Pancreas (tissue), 10 donors: ENCODE measurements at places on chromosomes 12 and 14.
A peak's percentile ranks its signal among the peaks of the same experiment; 100 is the strongest.

GRCh38 chr12:81330480-81330879 is 252.6 kb downstream of the ACSS3 start:
- no peak for DNase-seq

- DNase-seq: no peak
Observed at GRCh38 chr12:45296046-45296586, 80.2 kb downstream of the ANO6 start.

- DNase-seq: no peak
Observed at GRCh38 chr12:108199106-108199505, 70.0 kb downstream of the WSCD2 start.

GRCh38 chr12:105855361-105856047 is 283.2 kb downstream of the NUAK1 start:
- no peak for DNase-seq

DNA sequence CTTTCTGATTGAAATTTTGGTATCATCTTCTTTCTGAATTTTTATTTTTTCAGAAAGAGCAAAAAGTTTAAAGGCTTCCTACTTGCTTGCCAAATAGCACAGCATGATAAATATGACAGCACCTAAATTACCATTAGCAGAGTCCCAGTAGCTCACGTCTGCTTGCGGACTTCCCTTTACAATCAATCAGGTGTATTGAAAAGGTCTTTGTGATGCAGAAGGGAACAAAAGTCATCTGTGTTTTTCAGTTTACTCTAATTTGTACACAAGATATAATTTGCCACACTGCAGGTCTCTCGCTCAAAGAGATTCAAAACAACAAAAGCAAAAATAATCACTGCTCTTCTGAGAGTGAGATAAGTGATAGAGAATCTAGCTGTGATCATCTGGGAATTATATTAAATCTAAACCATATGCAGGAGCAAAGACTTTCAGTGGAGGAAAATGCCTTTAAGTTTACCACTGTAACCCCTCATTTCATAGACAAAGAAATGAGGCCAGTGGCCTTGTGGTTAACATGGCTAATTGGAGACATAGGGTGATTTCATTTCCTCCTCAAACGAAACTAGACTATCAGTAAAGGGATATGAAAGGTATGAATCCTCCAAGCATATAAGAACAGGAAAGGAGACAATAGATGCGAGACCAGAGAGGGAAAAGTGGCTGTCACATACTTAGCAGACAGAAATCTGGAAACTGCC is 240.8 kb upstream of the TMPO start:
- DNase-seq: no peak

- no peak for DNase-seq
Observed at GRCh38 chr12:121753844-121754264, 39.6 kb downstream of the RHOF start.

DNA sequence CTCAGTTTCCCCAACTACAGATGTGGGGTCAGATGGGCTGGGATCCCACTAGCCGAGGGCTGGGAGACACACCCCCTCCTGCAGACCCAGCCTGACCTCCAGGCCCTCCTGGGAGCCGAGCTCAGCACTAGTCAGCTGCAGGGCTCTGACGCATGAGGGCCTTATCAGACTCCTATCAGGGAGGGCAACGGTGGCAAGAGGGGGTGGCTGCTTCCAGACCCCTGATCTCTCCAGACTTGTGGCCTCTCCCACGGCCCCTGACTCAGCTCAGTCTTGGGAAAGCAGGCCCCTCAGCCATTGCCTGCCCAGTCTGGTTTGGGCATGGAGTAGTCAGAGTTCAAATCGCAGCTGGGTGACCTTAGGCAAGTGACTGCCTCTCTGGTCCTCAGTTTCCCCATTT is 2.5 kb downstream of the RASAL1 start:
- DNase-seq: no peak

DNA sequence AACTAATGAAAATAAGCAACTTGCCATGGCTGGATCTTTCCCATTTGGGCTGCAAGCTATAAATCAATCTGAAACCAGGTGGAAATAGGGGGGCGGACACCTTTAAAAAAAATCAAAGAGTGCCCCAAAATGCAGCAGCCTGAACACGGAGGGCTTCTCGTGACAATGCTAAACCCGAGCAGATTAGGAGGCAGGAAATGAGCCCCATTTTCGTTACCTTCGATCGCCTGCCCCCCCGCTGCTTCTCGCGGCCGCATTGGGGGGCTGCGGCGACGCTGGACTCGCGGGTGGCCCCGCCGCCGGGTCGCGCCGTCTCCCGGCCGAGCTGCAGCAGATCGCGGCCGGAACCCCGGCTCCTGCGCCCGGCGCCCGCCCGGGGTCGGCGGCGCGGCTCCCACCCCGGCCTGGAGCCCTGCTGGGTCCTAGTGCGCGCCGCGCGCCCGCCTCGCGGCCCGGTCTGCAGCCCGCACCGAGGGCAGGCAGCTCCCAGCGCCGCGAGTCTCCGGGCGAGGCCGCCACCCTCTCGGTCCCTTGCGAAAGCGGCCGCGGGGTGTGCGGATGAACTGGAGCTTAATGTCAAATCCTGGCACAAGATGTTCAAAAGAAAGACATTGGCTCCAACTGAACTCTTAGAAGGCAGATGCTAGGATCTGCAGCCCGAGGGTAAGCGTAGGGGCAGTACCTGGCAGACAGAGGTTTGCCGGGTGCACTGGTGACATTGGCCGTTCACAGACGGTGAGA is 201.9 kb upstream of the FOXN3 start:
- DNase-seq: peak; percentile 74

- peak; percentile 31 for DNase-seq
Observed at GRCh38 chr12:105862163-105862821, 276.5 kb downstream of the NUAK1 start.

- DNase-seq: no peak
Observed at GRCh38 chr14:69921052-69921451, 41.8 kb downstream of the SMOC1 start.

DNA sequence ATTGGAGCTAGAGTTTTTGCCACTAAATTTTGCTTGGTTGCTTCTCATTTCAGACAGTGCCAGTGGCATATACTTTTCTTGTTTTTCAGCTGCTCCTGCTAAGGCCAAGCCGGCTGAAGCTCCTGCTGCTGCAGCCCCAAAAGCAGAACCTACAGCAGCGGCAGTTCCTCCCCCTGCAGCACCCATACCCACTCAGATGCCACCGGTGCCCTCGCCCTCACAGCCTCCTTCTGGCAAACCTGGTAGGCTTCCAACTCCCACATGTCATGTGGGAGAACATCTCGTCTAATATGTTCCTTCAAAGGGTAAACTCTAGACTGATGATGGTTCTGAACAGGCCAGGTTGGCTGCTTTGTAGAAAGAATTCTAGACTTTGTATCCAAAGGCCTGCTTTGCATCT is 11.0 kb downstream of the DLST start:
- DNase-seq: no peak

GRCh38 chr12:24952389-24952788 is 3.5 kb upstream of the BCAT1 start:
- no peak for DNase-seq

GRCh38 chr14:84477996-84478395 is 1051.9 kb upstream of the FLRT2 start:
- DNase-seq: no peak

DNA sequence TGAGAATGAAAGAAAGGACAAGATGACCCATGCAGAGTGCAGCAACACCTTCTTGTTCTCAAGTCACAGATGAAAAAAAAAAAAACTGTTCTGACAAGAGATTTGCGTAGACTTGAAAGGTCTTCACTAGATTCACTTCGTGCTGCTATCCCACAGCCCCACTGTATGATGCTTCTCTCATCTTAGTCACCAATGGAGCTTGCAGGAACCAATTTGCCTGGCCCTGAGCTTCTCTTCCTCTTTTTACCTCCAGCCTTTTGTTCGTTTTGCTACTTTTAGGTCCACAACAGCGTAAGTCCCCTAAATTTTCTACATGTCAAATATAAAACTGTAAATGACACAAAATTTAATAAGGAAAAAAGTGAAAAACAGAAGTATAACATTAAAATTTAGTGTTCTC is 107.9 kb upstream of the NAP1L1 start:
- DNase-seq: no peak

DNA sequence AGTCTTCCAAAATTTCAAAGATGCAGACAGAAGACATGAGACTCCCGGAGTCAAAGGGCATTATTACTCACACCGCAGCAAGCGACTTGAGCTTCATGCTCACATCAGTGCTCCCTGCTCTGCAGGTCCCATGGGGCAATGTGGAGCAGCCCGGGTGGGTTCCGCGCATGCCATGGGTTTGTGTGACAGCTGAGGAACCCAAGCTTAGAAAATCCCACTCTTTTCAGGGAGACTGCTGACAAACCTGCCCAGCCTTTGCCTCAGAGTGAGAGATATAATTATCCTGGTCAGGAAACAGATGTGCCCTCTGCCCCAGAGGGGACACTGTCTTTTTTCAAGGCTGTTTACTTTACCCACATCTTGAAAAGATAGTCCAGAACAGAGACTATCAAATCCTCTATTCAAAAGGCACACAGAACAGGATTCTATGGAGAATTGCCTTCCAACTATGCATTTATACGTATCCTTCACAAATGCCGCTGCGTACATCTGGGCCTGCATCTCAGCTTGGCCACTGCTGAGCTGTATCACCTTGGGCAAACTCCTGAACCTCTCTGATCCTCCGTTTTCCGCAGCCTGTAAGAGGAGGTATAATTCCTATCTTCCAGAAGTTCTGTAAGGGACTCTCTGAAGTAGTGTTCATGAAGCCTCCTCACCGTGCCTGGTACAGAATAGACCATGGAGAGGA is 16.0 kb downstream of the C14orf132 start:
- DNase-seq: no peak

GRCh38 chr12:117098361-117099217 is 627 bp downstream of the TESC start:
- DNase-seq: peak; percentile 87

DNA sequence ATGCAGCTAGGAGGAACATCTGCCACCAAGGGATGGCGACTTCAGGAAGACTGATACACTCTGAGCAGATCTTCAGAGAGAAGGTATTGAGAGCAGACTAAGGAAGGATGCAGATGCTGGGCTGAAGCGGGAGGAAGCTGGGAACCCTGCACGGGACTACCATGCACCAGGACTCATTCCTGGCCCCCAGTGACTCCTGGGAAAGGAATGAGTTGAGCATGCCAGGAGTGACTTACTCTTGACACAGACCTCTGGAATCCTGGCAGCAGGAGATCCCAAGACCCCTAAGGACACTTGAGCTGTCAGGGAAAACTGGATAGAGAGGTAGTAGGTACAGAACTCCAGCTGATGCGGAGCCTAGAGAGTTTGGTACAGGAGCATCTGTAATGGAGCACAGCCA is 336.1 kb downstream of the RPS29 start:
- DNase-seq: no peak

DNA sequence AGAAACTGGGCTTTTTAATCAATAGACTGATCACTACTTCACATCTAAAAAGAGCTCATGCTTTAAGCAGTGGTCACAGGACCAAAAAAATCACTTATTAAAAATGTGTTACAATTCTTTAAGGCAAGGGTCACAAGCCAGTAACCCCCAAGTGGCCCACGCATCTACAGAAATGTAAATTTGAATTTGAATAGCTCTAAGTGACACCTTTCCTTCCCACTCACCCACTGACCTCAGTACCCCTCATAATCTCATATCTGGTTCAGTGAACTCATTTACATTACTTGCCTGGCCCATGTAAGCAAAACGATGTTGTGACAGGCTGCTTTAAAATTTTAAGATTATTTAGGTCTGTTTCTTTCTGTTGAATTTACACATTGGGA is 27.4 kb downstream of the NELL2 start:
- DNase-seq: no peak

- no peak for DNase-seq
Observed at GRCh38 chr12:82757656-82758055, 71.0 kb downstream of the TMTC2 start.

DNA sequence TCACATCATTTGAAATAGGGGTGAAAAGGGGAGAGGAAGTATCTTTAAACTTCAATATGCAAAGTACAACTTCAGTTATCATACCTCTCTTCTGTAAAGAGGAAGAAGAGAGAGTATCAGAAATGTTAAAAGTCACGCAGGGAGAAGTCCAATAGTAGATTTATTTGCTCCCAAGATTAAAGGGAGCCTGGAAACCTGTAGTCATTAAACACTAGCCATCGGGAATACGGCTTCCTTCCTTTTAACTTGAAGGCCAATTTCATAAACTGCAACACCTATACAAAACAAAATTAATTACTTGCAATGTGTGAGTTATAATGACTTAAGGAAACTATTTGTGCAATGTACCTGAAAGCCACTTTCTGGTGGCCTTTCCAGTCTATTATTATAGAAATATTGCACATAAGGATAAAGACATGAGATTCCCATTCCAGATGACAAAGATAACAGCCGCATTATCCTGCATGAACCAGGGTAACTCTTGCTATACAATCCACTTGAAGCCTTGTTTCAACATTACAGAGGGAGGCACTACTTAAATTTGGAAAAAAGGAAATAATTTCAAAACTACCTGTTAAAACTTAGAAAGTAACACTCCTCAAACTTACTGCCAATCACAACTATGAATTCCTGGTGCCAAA is 4.6 kb downstream of the BTG1 start:
- DNase-seq: no peak

DNA sequence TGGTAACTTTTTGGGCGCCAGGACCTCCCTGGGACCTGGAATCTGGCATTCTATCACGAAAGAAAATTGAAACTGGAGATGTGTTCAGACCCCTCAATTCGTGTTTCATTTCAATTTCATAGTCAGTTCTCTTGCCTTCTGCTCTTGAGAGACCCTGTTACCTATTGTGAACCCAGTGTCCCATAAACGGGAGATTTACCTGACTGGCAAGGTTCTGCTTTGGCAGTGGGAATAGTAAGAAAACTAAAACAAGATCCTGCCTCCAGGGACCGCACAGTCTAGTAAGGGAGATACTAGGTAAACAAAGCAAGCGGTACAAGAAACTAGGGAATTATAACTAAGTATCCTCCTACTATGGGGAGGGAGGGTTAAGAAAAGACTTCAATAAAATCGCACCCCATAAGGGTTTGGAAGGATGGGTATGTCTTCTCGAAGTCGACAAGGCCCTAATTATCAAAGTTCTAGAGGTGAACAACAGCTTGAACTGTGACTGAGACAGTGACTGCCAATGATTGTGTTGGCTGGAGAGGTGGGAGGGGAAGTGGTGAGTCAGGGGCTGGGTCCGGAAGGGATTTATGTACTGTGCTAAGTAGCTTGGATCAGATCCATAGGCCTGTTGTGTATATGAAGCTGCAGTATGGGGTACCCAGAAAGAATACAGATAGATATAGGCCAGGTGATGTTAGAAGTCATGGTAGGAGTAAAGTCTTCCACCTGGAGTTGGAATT is 754 bp downstream of the ACSS3 start:
- DNase-seq: no peak
